ENCODE measurements at places on chromosomes 1 and 21. TPM values are rescaled to one million over a fixed set of nuclear protein-coding genes. Genes with fewer than 3 reads are reported as not detected.

Gene SLC6A17
- total RNA-seq = 0.06 TPM

Gene SHISA4
- 14.3 TPM for total RNA-seq

DNA sequence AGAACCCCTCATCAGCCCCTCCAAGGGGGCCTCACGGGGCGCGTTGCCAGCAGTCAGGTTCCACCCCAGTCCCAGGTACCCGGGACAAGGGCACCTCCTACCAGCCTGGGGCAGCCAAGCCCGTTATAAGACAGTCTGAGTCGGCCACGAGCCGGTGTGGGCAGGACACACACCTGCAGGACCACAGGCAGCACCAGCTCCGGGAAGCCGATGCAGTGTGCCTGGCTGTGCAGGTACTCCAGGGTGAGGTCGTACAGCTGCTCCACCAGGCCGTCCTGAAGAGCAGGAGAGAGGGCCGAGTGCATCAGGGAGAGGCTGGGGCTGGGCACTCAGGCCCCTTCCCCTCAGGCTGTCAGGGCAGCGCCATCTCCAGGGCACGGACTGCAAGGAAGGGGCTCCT is 11.1 kb downstream of the NOC2L start:
- H3K27ac ChIP-seq = no peak overlapping the region
- H3K36me3 ChIP-seq = peaks cover 19% of the 10 kb centered on the region
- DNase-seq = no peak
- no peaks in the 10 kb centered on the region for H3K27me3 ChIP-seq

DNA sequence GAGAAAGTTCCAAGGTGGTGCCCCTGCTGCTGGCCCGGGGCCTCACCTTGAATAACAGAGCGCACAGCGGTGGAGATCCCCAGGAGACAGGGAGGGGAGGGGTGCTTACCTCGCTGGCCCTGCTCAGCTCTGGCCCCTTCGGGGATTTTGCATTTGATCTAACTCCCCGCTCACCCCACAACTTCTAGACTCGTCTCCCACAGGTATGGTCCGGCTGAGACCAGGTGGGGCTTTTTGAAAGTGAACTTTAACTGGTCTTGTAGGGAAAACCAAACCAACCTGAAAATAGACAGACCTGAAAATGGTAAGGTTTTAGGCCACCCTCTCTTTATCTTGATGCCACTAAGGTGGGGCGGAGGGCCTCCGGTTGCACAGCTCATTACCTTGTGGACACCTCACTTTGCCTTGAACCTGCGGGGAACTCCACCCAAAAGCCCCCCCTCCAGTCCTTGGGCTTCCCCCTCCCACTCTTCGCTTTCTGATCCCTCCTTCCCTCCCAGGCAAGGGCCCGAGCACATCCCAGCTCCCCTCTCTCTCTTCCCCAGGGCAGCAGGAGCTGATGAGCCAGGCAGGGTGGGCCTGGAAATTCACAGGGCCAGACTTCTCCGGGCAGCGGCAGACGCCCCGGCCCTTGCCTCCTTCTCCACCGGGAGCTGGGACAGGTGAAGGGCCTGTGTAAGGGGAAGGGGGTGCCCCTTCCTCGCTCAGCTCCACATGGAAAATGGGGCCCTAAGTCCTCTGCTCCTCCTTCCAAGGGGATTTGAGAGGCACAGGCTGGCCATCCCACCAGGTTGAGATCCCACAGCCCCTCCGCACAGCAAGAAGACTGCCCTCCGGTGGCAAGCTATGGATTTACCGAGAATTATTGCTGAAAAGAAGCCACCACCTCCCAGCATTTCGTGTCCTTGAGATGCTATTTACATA is 16.1 kb downstream of the TNFRSF8 start:
- H3K27me3 ChIP-seq = no peaks in the 10 kb centered on the region
- H3K4me3 ChIP-seq = no peak overlapping the region
- no peak overlapping the region for H3K27ac ChIP-seq
- H3K36me3 ChIP-seq = no peaks in the 10 kb centered on the region

Gene LMX1A
- total RNA-seq = not detected

DNA sequence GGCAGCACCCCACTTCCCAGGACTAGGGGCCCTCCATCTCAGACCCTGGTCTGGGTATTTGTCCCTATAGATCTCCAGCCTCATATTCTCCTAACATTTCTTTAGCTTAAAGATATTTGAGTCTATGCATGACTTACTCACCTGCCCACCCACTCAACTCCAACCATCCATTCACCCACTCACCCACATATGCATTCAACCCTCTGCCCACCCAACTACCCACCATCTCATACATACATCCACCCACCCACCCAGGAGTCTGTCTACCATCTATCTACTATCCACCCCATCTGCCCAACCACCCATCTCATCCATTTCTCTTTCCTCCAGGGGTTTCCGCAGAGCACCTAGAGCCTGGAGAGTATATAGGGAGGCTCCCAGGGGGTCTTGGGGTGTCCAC is 42.7 kb downstream of the FAAH start:
- no peaks in the 10 kb centered on the region for H3K4me1 ChIP-seq
- no peak overlapping the region for H3K4me3 ChIP-seq
- peaks cover 4% of the 10 kb centered on the region for H3K27me3 ChIP-seq
- no peaks in the 10 kb centered on the region for H3K36me3 ChIP-seq
- no peak overlapping the region for H3K27ac ChIP-seq
- DNase-seq = no peak

DNA sequence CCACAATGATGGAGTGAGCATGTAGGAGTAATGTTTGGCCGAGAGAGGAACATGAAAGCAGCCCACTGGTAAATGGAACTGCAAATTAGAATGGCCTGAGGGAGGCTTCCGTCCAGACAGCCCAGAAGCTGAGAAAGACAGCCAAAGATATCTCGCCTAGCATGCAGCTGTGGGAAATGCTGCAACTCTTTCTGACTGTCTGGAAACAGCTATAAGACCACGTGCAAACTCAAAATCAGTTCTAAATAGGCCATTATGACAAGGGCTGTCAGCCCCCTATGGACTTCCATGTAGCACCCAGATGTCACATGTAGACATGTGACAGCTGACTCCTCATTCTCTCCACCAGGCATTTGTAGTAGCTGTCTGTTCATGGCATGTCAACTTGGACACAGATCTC is 62.9 kb upstream of the ATP1A1 start:
- H3K4me3 ChIP-seq = no peak overlapping the region
- H3K27me3 ChIP-seq = no peaks in the 10 kb centered on the region
- peak; percentile 66 for DNase-seq
- H3K27ac ChIP-seq = no peak overlapping the region
- no peaks in the 10 kb centered on the region for H3K36me3 ChIP-seq

DNA sequence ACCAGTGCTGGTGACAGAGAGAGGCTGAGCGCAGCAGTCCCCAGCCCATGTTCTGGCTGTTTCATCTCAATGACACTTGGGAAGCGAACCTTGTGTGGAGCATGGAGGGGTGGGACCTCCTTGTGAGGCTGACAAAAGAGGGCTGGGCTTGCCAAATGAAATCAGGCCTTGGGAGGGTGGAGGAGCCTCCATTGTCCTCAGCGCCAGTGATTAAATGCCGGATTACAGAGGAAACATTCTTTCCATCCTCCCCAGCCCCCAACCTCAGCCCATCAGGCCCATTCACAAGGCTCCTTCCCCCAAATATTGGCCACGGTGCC is 63.3 kb upstream of the PAXBP1 start:
- peaks cover 4% of the 10 kb centered on the region for H3K27me3 ChIP-seq
- no peaks in the 10 kb centered on the region for H3K36me3 ChIP-seq
- H3K4me1 ChIP-seq = no peaks in the 10 kb centered on the region
- H3K27ac ChIP-seq = no peak overlapping the region
- no peak overlapping the region for H3K4me3 ChIP-seq
- DNase-seq = no peak

DNA sequence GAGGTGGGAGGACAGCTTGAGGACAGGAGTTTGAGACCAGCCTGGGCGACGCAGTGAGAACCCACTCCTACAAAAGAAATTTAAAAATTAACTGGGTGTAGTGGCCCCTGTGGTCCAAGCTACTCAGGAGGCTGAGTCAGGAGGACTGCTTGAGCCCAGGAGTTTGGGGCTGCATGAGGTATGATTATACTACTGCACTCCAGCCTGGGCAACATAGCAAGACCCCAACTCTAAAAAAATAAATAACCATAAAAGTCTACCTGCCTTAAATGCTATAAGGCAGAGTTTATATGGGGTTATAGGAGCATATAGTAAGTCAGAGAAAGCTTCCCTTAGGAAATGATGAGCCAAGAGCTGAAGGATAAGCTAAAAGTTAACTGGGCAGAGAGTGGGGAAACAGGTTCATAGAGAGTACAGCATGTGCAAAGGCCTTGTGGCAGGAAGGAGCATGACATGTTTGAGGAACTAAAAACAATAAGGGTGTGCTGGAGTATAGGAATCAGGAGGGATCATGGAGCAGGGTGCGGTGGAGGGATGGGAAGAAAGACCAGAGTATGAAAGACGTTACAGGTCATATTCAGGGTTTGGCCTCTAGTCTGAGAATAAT is 68.3 kb downstream of the ADSS2 start:
- H3K27ac ChIP-seq = no peak overlapping the region
- DNase-seq = no peak
- H3K36me3 ChIP-seq = no peaks in the 10 kb centered on the region
- H3K27me3 ChIP-seq = no peaks in the 10 kb centered on the region
- no peaks in the 10 kb centered on the region for H3K4me1 ChIP-seq

- H3K4me3 ChIP-seq = no peak overlapping the region
- no peaks in the 10 kb centered on the region for H3K36me3 ChIP-seq
- no peaks in the 10 kb centered on the region for H3K27me3 ChIP-seq
- no peaks in the 10 kb centered on the region for H3K4me1 ChIP-seq
- no peak overlapping the region for H3K27ac ChIP-seq
Observed at GRCh38 chr1:20095564-20096434, 23.5 kb downstream of the PLA2G2D start.

GRCh38 chr1:205047764-205048231 is 4.8 kb downstream of the CNTN2 start:
- H3K4me3 ChIP-seq = no peak overlapping the region
- H3K4me1 ChIP-seq = no peaks in the 10 kb centered on the region
- H3K27me3 ChIP-seq = peaks cover 65% of the 10 kb centered on the region
- no peaks in the 10 kb centered on the region for H3K36me3 ChIP-seq

DNA sequence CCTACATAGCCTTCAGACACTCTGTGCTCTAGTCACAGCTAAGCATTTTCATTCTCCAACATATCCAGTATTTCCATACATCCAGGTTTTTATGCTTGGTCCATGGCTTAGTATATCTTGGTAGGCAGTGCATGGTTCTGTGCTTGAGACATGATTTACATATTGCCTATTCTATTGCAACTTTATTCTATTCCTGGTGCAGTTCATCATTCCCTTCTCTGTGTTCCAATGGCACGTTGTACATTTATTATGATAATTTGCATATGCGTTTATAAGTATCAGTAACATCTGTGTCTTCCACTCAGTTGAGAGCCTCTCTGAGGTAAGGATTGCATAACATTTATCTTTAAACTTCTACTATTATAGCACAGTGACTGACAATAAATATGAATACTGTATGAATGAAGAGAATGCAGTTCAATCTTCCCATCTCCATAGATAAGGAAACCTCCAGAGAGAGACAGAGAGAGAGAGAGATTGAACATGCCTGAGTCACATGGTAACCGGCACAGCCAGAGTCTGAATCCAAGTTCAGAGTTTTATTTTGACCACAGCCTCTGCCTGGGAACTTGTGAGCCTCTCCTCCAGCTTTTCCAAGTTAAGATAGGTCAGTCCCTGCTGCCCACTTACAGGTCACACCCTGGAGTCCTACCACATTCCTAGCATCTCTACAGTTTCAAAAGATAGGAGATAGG is 41.5 kb downstream of the PLPPR5 start:
- H3K4me1 ChIP-seq = no peaks in the 10 kb centered on the region
- DNase-seq = no peak
- H3K27me3 ChIP-seq = no peaks in the 10 kb centered on the region
- no peaks in the 10 kb centered on the region for H3K36me3 ChIP-seq
- no peak overlapping the region for H3K27ac ChIP-seq

DNA sequence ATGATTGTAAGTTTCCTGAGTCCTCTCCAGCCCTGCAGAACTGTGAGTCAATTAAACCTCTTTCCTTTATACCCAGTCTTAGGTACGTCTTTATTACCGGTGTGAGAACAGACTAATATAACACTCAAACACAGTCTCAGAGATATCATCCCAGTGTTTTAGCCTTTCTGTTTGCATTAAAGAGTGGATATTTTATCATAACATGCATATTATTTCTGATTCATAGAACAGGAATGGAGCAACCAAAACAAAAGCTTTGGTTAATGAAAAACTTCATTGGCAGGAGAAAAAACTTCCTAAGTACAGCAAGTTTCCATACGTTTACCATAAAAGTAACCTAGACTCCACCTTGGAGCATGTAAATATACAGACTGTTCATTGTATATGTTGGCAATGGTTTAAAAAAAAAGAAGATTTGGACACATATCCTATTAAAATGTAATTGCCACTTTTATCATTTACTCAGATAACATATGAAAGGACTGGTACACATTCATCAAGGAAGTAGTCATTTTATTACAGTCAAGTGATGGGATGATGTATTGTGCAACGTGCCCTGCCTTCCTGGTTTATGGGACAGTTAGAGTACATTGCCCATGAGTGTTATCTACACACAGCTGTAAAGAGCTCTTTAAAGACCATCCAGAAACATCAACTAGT is 144.8 kb downstream of the ETS2 start:
- no peaks in the 10 kb centered on the region for H3K36me3 ChIP-seq
- H3K27ac ChIP-seq = no peak overlapping the region
- peak; percentile 49 for DNase-seq
- no peak overlapping the region for H3K4me3 ChIP-seq

DNA sequence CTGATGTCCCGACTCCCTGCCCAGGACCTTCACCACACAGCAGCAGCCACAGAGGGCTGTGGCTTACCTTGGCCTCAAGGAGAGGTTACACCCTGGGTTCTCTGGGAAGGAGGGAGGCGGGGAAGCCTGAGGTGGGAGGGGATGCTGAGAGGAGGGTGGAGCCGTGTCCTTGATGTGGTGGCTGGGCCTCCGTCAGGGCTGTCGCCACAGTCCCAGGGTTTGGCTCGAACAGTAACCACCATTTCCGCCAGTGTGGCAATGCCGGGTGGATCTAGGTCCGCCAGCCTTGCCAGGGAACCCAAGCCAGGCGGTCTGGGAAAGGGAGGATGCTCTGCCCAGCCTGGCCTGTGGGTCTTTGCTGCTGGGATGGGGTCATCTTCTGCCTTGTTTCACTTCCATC is 18.4 kb upstream of the CDCA8 start:
- H3K27me3 ChIP-seq = peaks cover 45% of the 10 kb centered on the region
- no peaks in the 10 kb centered on the region for H3K36me3 ChIP-seq
- no peak for DNase-seq
- H3K27ac ChIP-seq = no peak overlapping the region
- H3K4me1 ChIP-seq = peaks cover 8% of the 10 kb centered on the region
